ENCODE measurements at places on chromosomes 12 and 14. TPM values are rescaled to one million over a fixed set of nuclear protein-coding genes. Genes with fewer than 3 reads are reported as not detected.

- DNase-seq: no peak
These were observed 7.1 kb upstream of the SERPINA9 start for GRCh38 chr14:94483071-94483451.

Gene VWF
- total RNA-seq: 729 TPM

GRCh38 chr12:85476756-85477155, 196.7 kb downstream of the ALX1 start:
- DNase-seq: no peak

Gene LIN52
- total RNA-seq: 8.7 TPM

Gene NFKBIA
- 361 TPM for total RNA-seq

Gene LMO3
- total RNA-seq: 170 TPM

GRCh38 chr12:102120886-102121285, 903 bp downstream of the PARPBP start:
- no peak for DNase-seq

GRCh38 chr12:131056626-131057025, 102.9 kb downstream of the ADGRD1 start:
- no peak for DNase-seq

DNA sequence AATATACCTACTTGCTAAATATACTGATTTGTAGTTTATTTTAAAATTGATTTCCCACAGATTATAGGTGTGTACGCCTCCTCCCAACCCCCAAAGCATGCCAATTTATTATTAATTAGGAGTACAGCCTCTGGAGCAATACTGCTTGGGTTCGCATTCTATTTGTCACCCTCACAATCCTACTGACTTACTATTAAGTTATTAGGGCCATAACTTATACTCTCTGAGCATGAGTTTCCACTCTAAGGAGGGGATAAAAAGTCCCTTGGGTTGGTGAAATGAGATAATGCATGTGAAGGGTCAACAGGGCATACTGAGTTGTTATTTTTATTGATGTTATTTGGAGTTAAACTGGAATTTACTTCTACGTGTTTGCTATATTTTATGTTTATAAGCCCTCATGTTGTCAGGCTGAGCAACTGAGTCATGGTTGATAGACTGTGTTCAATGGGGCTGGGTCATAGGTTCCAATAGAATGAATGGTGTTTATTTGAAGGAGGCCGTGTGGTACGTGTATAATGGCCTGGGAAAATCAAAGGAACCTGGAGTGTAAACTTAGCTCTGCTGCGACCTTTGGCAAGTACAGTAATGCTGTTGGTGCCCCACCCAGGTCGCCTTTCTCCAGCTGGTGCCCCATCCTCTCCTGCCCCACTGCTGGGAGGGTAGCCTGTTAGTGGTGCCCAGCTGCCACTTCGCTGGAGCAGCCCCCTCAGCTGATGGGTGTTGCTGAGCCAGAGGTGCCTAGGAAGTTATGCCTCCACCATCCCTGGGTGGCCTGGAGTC, 99.3 kb upstream of the PTPRB start:
- no peak for DNase-seq

- DNase-seq: no peak
These were observed 155.1 kb downstream of the CEP83 start for GRCh38 chr12:94304566-94305061.

Gene ITGB7
- total RNA-seq: 7.7 TPM

GRCh38 chr12:112879191-112879705, 27.5 kb upstream of the OAS1 start:
- no peak for DNase-seq

Gene GLIPR1L1
- not detected for total RNA-seq

DNA sequence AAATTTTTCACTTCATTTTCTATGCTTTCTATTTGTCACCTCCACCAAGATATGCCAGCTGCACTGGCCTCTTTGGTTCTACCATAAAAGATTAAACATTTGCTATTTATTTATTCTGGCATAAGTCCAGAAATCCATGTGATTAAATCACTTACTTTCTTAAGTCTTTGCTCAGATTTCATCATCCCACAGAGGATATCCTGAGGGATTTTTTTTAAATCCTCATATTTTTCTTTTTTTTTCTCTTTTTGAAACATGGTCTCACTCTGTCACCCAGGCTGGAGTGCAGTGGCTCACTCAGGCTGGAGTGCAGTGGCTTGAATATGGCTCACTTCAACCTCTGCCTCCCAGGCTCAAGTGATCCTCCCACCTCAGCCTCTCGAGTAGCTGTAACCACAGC, 645.4 kb upstream of the ATXN7L3B start:
- DNase-seq: no peak

- no peak for DNase-seq
These were observed 2.9 kb upstream of the NYNRIN start for GRCh38 chr14:24395609-24396582.

GRCh38 chr14:75430116-75430515, 2.3 kb downstream of the JDP2 start:
- no peak for DNase-seq

GRCh38 chr14:85195872-85196477, 334.0 kb upstream of the FLRT2 start:
- no peak for DNase-seq

Gene KIF5A
- 0.14 TPM for total RNA-seq

Gene PRR4
- total RNA-seq: 1.7 TPM

DNA sequence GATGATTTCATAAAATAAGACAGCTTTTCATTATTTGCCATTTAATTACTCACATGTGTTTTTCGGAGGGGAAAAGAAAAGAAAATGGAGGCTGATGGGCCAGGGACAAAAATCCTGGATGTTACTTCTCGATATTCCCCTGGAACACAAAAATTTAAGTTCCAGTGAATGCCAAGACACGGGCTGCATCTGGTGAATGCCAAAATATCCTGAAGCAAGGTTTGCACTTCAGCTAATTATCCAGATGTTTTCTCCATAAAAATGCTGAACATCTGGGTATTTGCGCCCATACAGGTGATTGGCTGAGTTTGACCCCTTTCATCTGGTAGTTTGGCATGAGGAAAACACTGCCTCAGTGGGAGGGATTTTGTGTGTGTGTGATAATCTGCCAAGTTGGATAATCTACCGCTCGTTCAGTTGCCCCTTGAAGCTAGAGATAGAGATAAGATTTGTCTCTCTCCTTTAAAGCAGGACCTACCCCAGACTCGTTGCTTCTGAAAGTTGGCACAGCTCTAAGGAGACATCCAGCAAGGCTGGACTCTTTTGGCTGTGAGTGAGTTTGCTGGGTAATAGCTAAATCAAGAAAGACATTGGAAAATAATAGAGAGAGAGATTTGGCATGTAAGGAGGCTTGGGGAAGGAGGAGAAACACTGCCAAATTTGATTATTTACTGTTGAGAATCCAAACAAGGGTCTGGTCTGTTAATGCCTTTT, 390.0 kb downstream of the EGLN3 start:
- DNase-seq: no peak

GRCh38 chr14:89902881-89903280, 51.6 kb downstream of the EFCAB11 start:
- no peak for DNase-seq

- DNase-seq: no peak
These were observed 37.8 kb upstream of the BAZ1A start for GRCh38 chr14:34912966-34913365.

DNA sequence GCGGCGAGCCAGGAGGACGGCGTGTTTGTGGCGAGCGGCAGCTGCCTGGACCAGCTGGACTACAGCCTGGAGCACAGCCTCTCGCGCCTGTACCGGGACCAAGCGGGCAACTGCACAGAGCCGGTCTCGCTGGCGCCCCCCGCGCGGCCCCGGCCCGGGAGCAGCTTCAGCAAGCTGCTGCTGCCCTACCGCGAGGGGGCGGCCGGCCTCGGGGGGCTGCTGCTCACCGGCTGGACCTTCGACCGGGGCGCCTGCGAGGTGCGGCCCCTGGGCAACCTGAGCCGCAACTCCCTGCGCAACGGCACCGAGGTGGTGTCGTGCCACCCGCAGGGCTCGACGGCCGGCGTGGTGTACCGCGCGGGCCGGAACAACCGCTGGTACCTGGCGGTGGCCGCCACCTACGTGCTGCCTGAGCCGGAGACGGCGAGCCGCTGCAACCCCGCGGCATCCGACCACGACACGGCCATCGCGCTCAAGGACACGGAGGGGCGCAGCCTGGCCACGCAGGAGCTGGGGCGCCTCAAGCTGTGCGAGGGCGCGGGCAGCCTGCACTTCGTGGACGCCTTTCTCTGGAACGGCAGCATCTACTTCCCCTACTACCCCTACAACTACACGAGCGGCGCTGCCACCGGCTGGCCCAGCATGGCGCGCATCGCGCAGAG, 873 bp downstream of the PLXNC1 start:
- no peak for DNase-seq

DNA sequence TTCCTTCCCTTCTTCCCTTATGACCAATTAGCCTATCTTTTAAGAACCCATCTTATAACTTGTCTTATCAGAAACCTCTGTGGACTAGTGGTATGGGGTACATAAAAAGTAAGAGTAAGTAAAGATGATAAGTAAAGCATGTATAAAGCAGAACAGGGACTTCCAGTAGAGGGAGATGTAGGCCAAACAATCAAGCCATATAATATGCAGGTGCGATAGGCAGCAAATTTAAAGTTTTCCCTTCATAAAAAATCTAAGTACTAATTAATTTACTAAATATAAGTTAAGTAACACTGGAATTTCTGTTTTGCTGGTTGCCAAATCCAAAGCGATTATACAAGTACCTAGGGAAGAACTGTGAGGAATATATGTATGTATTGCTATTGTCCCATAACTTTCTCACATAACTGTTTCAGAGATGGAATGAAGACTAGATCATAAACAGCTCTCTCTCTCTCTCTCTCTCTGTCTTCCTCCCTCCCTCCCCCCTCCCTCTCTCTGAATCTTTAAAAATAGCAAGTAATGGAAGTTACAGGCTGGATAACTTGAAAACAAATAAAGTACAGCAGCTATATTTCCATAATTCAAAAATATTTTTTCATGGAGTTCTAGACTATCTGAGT, 25.7 kb downstream of the METTL25 start:
- DNase-seq: no peak

DNA sequence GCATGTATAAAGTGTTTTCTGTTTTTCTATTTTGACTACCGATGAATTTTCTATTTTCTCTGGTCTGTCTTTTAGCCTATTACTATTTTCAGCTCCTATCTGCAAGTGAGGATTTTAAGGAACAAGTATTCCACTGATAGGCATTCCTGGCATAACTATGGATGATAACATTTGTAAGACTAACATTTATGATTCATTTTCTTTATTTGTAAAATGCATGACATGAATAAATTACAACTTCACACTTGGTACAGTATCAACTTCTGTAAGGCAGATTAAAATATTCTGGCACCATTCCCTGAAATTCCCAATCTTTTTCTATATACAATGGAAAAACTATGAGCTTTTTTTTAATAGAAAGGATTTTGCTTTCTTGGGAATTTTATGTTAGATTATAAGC, 121.0 kb upstream of the GARIN2 start:
- DNase-seq: no peak

DNA sequence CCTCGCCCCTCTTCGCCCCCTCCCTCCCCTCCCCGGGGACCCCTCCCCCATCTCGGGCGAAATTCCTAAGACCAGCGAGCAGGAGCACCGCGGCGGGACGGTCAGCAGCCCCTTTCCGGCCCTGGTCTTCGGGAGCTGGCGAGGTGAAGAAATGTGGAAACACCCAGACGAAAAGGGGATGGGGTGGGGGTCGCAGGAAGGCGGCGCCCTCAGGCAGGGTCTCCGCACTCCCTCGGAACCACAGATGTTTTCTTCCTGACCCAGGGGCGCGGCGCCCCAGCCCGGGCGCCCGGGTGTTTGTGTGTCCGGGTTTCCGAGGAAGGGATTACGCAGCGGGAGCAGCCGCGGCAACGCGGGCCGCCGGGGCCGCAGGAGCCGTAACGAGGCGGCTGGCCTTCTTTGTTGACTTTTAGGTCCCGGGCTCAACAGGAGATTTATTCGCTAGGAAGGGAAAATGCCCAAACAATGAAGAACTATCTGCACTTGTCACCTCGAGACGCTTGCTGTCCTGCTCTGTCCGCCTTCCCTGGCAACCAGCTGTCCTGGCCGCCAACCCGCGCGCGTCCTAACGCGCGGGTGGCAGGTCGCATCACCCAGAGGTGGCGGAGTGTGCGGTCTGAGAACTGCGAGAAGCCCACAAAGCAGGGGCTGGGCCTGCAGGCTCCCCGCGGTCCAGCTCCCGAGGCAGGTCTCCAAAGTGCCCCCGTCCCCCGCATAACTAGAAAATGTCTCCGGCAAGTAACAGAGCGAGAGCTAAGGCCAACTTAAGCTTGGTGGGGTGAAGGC, 7.0 kb downstream of the FOXA1 start:
- DNase-seq: peak; percentile 69

DNA sequence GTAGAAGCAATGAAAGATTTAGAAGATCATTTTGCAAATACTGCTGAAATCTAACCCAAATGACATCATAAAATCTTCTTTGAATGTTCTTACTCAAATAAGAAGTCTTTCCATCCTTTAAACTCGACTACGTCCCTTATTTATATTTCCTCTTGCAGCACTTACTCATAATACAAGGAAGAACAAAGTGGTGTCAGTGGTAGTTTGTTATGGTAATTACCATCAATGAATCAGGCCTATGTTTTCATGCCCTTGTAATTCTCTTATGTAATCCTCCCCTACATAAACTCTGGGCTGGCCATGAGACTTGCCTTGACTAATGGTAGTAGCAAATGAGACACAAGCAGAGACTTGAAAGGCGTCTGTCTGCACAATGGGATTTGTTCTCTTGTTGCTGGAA, 17.0 kb downstream of the EEA1 start:
- no peak for DNase-seq

GRCh38 chr12:116525418-116526001, 33.7 kb upstream of the MAP1LC3B2 start:
- DNase-seq: no peak

DNA sequence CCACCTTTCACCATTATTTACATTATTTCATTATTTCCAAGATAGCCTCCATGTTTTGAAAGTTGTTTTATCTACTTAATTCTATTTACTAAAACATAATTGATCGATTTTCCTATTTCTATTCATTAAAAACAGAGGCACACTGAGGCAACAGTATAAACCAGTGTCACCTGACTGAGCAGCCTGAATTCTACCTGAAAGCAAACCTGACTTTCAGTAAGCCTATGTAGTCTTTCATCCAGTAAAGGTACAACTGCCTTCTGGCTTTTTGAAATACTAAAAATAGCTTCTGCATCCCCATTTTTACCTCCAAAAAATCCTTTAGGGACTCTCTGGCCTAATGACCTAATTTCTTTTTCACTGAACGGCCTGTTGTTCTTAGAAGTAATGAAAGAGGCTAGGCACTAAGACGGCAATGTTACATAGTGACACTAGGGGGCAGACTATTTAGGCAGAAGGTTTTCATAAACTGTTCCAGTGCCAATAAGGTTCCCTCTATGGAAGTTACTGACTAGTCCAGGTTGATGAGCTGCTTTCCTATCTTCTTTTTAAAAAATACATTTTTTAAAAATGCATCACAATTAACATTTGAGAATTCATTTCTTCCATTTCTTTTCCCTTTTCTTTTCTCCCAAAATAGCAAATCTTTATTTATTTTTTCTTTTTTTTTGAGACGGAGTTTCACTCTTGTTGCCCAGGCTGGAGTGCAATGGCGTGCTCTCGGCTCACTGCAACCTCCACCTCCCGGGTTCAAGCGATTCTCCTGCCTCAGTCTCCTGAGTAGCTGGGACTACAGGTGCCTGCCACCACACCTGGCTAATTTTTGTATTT, 17.5 kb downstream of the ANAPC5 start:
- no peak for DNase-seq

Gene AKAP3
- 1.9 TPM for total RNA-seq
